Epithelial cell of alveolus of lung (primary cell): ENCODE measurements at places on chromosomes 7 and 10. TPM values are rescaled to one million over a fixed set of nuclear protein-coding genes. Genes with fewer than 3 reads are reported as not detected.

The SYCE1 gene
- total RNA-seq = not detected in 2 replicates

The CC2D2B gene
- total RNA-seq = not detected in 2 replicates

The PRSS2 gene
- 2.9 and 34.8 TPM in 2 replicates for total RNA-seq

The AZGP1 gene
- 0.40 TPM in 1 of 2 replicates, not detected in the other for total RNA-seq

The CASP2 gene
- total RNA-seq = 14.5 and 29.7 TPM in 2 replicates

The VSIR gene
- 1.8 and 21.9 TPM in 2 replicates for total RNA-seq
